ENCODE measurements at places on chromosomes 4 and X. TPM values are rescaled to one million over a fixed set of nuclear protein-coding genes. Genes with fewer than 3 reads are reported as not detected.

DNA sequence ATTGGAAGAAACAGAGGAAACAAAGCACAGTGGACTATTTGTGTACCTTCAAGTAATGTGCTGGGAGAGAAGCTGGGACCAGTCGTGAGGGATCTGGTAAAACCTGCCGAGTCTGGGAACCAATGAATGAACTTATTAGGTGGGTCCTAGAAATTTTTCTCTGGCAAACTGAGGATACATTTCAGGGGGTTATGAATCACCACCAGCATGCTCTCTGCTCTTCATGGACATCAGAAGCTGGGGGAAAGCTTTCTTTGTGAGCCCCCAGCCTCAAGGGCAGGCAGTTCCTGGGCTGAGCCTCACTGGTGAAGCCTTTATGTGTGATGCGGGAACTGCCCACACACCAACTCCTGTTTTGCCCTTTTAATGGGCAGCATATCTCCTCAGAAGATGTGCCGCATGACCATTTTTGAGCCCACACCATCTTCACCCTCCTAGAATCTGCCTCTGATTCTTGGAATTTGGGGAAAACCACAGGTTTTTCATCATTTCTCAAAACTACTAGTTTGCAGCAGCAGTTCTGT is 95.4 kb upstream of the ENPP6 start:
- H3K36me3 ChIP-seq = no peaks in the 10 kb centered on the region
- no peak overlapping the region for H3K4me3 ChIP-seq
- peak overlapping the region; percentile 66 for H3K27ac ChIP-seq

GRCh38 chr4:146062340-146062739 is 113.2 kb upstream of the LSM6 start:
- DNase-seq = no peak
- no peaks in the 10 kb centered on the region for H3K36me3 ChIP-seq
- no peak overlapping the region for H3K27ac ChIP-seq
- no peaks in the 10 kb centered on the region for H3K4me1 ChIP-seq
- no peak overlapping the region for H3K4me3 ChIP-seq

The PLXNB3 gene
- 0.18 TPM for total RNA-seq

DNA sequence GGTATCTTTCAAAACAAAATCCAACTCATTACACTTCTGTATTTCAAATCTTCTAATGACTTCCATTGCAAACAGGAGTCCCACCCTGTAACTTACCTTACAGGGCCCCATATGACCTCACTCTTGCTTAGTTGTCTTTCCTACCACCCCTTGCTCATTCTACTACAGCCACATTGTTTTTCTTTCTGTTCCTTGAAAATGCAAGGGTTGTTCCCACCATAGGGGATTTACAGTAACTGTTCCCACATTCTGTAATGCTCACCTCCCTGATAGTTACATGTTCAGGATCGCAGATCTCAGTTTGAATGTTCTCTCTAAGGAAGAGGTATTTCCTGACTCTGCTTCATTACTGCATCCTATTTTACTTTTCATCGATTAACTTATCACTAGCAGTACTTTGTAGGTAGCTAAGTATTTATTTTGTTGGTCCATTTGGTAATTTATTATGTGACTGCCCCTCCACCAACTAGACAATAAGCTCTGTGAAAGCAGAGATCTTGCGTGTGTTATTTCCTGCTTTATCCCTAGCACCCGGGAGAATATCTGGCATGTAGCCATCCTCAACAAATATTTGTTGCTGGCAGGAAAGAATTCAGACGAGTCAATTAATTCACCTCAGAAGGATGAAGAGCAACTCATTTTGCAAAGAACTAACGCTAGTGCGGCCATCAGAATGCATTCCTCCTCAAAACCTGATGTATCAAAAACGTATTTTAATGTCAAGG is 21.4 kb downstream of the MAOB start:
- H3K27me3 ChIP-seq = no peaks in the 10 kb centered on the region
- no peak overlapping the region for H3K4me3 ChIP-seq
- H3K4me1 ChIP-seq = no peaks in the 10 kb centered on the region
- no peaks in the 10 kb centered on the region for H3K36me3 ChIP-seq
- no peak for DNase-seq
- no peak overlapping the region for H3K27ac ChIP-seq

GRCh38 chrX:45758738-45759397 is 558.2 kb upstream of the DIPK2B start:
- peaks cover 77% of the 10 kb centered on the region for H3K4me1 ChIP-seq
- H3K4me3 ChIP-seq = peak overlapping the region; percentile 72
- H3K27ac ChIP-seq = peak overlapping the region; percentile 92
- peaks cover 55% of the 10 kb centered on the region for H3K36me3 ChIP-seq
- peak; percentile 58 for DNase-seq
- no peaks in the 10 kb centered on the region for H3K27me3 ChIP-seq

DNA sequence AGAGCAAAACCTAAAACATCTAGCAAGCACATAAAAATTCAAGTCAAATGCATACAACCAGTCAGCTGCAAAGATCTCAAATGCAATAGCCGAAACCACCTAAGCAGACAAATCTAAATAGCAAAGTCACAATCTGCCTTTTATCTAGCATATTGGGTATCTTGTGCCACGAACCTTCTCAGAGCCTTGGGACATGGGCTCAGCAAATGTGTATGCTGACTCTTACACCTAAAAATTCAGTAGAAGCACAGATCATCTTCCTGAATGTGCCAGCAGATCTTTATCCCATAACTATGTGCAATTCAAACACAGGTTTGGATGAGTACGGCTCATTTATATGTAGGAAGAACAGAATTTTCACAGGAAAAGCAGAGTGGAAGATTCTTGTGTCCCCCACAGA is 492.1 kb downstream of the INPP4B start:
- H3K4me3 ChIP-seq = no peak overlapping the region
- peaks cover 3% of the 10 kb centered on the region for H3K36me3 ChIP-seq
- H3K27ac ChIP-seq = peak overlapping the region; percentile 51
- DNase-seq = no peak
- H3K4me1 ChIP-seq = peaks cover 91% of the 10 kb centered on the region

The REELD1 gene
- total RNA-seq = not detected

The ANXA10 gene
- not detected for total RNA-seq

DNA sequence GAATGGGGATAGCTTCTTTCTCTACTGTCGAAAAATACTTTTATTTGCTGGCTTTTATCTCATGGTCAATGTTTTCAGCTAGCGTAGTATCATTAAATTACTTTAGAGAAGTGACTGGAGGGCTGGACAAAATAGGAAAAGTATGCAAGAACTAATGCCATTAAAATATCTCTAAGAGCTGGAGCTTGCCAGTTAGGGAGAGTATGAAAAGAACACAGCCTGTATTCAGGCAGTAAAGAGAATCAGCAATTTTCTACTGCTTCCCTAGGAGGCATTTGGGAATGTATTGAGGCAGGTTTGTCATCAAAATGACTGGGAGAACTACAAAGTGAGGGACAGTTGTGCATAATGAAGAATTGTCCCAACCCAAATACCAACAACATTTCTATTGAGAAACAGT is 43.0 kb upstream of the FTHL17 start:
- H3K4me3 ChIP-seq = no peak overlapping the region
- H3K27ac ChIP-seq = no peak overlapping the region
- no peaks in the 10 kb centered on the region for H3K27me3 ChIP-seq
- DNase-seq = no peak
- peaks cover 6% of the 10 kb centered on the region for H3K36me3 ChIP-seq
- peaks cover 11% of the 10 kb centered on the region for H3K4me1 ChIP-seq

The NUDT11 gene
- total RNA-seq = 0.60 TPM

- no peak for DNase-seq
- no peak overlapping the region for H3K27ac ChIP-seq
- H3K36me3 ChIP-seq = no peaks in the 10 kb centered on the region
- H3K4me3 ChIP-seq = no peak overlapping the region
- H3K4me1 ChIP-seq = no peaks in the 10 kb centered on the region
Observed at GRCh38 chr4:158192439-158193158, 17.7 kb upstream of the TMEM144 start.

The IL1RAPL1 gene
- not detected for total RNA-seq

DNA sequence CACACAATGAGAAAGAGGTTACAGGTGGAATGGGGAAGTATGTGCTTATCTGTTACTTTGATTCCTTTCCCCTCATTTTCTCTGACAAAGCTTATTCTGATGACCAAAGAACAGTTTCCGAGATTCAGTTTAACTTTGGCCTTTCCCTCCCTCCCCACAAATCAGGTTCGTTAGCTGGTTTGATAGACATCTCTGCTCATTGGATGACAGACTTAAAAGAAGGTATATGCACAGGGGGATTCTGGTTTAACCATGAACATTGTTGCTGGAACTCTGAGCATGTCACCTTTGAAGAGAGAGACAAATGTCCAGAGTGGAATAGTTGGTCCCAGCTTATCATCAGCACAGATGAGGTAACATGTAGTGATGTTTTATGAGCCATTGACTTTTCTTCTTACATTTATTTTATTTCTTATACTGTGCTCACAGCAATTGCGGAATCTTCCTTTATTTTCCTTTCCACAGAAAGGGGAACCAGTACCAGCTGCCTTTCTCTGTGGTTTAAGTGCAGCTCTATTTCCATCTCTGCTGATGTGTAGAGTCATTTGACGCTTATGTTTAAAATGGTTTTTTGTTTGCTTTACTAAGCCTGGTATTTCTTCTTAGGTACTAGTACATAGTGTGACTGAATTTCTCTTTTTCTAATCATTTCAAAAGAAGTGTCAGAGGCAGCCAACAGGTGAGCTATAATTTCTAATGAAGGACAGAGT is 125.0 kb downstream of the AKAP4 start:
- no peaks in the 10 kb centered on the region for H3K36me3 ChIP-seq
- H3K27me3 ChIP-seq = no peaks in the 10 kb centered on the region
- H3K4me1 ChIP-seq = no peaks in the 10 kb centered on the region
- H3K27ac ChIP-seq = no peak overlapping the region

The MAGEC3 gene
- not detected for total RNA-seq

The RPL36A gene
- total RNA-seq = 229 TPM

GRCh38 chr4:99614491-99614890 is 39.9 kb downstream of the MTTP start:
- no peaks in the 10 kb centered on the region for H3K36me3 ChIP-seq
- H3K27ac ChIP-seq = no peak overlapping the region
- H3K27me3 ChIP-seq = peaks cover 15% of the 10 kb centered on the region
- H3K4me1 ChIP-seq = no peaks in the 10 kb centered on the region

- peak within 1 kb of the TSS; percentile 85 for H3K27ac ChIP-seq
- H3K36me3 ChIP-seq = peaks cover 38% of the 10 kb centered on the region
- peaks cover 37% of the 10 kb centered on the region for H3K4me1 ChIP-seq
- DNase-seq = no peak
Observed at GRCh38 chr4:38804654-38805295, at the start of gene TLR1. TLR1 (minus strand) TSS chr4:38804791; CDS start chr4:38798831, 5,960 bp downstream.

GRCh38 chrX:110055616-110056015 is 52.7 kb downstream of the TMEM164 start:
- no peaks in the 10 kb centered on the region for H3K27me3 ChIP-seq
- H3K4me1 ChIP-seq = peaks cover 13% of the 10 kb centered on the region
- H3K27ac ChIP-seq = no peak overlapping the region
- peaks cover 24% of the 10 kb centered on the region for H3K36me3 ChIP-seq

The MEPE gene
- total RNA-seq = not detected

- no peaks in the 10 kb centered on the region for H3K27me3 ChIP-seq
- no peaks in the 10 kb centered on the region for H3K4me1 ChIP-seq
- H3K4me3 ChIP-seq = no peak overlapping the region
- H3K27ac ChIP-seq = no peak overlapping the region
- H3K36me3 ChIP-seq = no peaks in the 10 kb centered on the region
- no peak for DNase-seq
Observed at GRCh38 chrX:8190341-8190830, 19.3 kb upstream of the VCX2 start.

DNA sequence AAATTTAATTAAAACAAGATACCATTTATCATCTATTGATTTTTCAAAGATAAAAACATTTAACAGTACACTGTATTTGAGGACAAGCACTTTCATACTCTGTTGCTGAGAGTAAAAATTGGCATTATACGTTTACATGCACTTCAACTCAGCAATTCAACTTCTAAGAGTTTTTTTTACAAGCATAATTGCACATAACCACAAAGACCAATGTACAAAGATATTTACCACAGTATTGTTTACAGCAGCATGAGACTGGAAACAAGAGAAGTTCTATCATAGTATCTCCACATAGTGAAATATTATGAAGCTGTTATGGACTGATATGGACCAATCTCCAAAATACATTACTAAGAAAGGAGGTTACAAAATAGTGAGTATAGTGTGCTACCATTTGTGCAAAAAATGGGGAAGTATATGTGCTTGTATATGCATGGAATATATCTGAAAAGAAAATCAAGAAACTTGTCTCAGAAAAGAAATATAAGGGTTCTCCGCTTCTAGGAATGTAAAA is 10.9 kb downstream of the GAB3 start:
- peaks cover 37% of the 10 kb centered on the region for H3K36me3 ChIP-seq
- no peak overlapping the region for H3K4me3 ChIP-seq

DNA sequence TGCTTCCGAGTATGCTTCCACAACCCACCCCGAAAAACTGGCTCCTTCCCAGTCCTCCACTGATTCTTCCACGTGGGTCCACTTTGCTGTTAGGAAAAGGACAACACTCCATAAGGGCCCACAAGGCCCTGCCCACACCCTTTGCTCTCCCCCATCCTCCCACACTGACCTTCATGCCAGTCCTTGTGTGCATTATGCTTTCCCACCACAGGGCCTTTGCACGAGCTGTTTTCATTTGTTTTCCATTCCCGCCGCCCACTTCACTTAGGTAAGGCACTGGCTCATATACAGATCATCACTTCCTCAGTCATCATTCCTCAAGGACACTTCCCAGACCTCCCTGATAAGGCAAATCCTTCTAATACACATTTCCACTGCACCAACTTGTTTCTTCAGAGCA is 16.8 kb upstream of the SEL1L3 start:
- peaks cover 8% of the 10 kb centered on the region for H3K4me1 ChIP-seq
- H3K36me3 ChIP-seq = peaks cover 2% of the 10 kb centered on the region
- DNase-seq = no peak
- no peaks in the 10 kb centered on the region for H3K27me3 ChIP-seq
- H3K27ac ChIP-seq = no peak overlapping the region
- no peak overlapping the region for H3K4me3 ChIP-seq

DNA sequence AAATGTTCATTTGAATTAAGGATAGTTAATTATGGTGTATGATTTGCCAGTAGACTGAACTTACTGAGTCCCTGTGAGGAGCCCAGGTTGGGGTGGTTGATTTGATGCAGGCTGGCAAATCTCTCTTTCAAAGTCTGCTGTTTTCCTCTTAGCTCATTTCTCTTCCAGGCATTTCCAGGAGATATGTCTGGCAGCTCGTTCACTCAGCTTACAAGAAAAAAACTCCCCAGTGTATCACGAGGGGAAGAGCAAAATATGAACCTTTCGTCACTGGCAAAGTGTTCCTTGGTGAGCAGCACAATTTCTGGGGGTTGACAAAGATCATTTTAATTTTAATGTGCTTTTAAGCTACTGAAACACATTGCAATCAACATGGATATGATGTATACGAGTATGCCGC is 244.2 kb downstream of the CBLL2 start:
- no peaks in the 10 kb centered on the region for H3K27me3 ChIP-seq
- no peak for DNase-seq
- H3K27ac ChIP-seq = no peak overlapping the region
- H3K4me3 ChIP-seq = no peak overlapping the region
- H3K4me1 ChIP-seq = no peaks in the 10 kb centered on the region

- no peaks in the 10 kb centered on the region for H3K36me3 ChIP-seq
- no peaks in the 10 kb centered on the region for H3K4me1 ChIP-seq
- no peaks in the 10 kb centered on the region for H3K27me3 ChIP-seq
- no peak overlapping the region for H3K27ac ChIP-seq
- H3K4me3 ChIP-seq = no peak overlapping the region
- DNase-seq = no peak
Observed at GRCh38 chr4:78014889-78015886, 41.9 kb upstream of the FRAS1 start.
